ENCODE measurements at places on chromosomes 7 and 10.

- DNase-seq: no peak
Measured at GRCh38 chr10:99393036-99393435, 37.4 kb downstream of the GOT1 start.

- no peak for DNase-seq
Measured at GRCh38 chr10:51530541-51530940, 168.9 kb downstream of the CSTF2T start.

DNA sequence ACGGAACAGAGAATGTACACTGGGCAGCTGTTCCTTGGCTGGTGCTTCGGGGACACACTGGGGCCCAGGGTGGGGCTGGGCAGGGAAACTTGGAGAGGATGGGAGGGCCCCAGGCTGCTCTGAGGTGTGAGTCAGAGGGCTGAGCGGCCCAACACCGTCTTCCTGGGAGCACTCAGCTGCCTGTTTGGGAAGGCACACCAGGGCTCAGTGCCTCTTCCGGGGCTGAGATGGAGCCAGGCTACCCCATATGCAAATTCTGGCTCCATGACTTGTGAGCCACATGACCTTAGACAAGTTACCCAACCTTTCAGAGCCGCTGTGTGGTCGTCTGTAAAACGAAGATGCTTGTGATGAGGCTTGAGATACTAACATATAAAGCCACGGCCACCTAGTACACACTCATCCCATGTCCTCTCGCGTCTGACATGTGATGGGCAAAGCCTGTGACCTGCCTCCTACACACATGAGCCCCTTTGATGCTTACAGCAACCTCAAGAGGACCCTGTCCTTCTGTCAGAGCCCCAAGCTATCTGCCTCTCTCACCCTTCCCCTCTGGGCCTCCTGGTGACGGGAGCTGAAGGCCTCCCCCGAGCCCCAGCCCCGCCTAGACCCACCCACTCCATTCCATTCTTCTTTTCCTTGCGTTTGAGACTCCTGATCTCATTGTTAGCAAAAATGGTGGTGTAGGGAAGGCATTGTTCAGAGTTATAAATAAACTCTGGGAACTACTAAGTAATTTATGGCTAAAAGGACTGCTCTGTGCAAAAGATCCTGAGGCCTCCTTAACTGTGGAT lies 26.1 kb downstream of the KLRG2 start:
- no peak for DNase-seq

DNA sequence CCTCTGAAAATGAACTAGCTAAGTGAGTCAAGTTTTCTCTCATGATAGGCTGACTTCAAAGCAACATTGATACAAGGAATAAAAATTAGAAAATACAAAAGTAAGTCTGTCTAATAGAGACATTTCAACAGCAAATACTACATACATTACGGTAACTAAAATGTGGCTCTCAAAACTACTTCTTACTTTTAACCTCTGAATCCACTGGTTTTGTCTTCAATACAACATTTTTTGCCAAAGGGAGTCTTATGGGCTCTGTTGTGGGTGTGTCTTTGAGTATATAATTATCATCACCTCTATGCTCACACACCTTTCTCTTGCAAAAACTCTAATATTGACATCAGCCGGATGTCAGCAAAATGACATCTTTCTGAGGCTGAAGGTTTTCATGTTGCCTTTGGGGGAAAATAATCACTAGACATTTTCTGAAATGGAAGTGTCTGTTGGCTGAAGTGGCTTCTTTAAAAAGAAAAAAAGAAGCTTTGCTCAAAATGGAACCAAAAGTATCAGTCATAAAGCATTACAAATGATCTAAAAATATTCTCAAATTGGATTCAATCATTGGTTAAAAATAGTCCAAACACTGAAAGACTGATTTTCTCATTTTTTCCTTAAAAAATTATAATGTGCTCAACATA lies 41.8 kb upstream of the FAM133B start:
- no peak for DNase-seq

DNA sequence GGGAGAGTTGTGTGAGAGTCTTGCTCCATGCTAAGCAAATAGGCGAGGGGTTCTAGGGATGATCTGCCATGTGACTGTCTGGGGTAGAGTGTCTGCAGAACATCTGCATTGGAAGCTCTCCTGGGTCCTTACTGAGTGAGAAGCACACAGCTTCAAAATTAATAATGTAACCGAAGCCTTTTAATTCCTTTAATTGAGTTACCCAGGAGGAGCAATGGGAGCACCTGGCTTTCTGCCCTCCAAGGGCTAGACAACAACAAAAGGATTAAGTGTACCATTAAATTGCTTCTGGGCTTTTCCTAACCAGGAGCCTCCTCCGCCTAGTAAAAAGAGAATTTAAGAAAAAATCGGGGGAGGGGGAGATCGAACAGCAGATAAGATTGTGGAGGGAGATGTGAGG lies 102.0 kb upstream of the TBX20 start:
- DNase-seq: peak; percentile 7

DNA sequence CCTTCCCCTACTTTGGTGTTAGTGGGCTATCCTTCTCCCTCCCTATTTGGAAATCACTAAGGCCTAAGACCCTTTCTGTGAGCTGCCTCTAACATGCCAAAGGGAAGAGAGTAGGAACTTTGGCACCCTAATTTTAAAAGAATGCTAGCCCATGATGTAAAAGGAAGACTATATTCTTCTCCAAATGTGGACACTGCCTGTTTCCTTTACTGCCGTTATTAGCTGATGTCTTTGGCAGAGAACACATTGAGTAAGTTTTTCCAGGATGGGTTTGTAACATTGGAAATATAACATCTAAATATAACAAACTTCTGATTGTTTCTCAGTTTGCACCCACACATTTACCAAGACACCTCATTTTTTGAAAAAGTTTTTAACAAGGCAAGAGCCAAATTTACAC lies 56.9 kb upstream of the TNKS2 start:
- DNase-seq: no peak

- no peak for DNase-seq
Measured at GRCh38 chr10:58517081-58517480, 4.4 kb downstream of the BICC1 start.

- DNase-seq: peak; percentile 5
Measured at GRCh38 chr10:15167411-15168290, 842 bp downstream of the NMT2 start.

DNA sequence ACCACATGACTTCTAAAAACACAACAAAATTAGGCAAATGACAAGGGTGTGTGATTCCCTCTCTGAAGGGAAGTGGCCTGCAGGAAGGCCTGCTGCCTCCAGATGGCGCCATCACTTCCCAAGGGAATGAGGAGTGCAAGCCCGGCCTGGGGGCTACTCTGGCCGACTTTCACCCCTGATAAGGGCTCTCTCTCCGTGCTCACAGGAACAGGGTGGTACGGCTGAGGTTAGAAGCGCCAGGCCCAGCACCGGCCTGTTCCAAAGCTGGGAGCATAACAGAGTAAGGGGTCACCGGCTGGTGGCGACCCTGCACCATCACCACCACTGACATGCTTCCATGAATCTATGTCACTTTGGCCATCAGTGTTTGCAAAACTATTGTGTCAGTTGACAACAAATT lies 13.1 kb downstream of the RBP3 start:
- no peak for DNase-seq

DNA sequence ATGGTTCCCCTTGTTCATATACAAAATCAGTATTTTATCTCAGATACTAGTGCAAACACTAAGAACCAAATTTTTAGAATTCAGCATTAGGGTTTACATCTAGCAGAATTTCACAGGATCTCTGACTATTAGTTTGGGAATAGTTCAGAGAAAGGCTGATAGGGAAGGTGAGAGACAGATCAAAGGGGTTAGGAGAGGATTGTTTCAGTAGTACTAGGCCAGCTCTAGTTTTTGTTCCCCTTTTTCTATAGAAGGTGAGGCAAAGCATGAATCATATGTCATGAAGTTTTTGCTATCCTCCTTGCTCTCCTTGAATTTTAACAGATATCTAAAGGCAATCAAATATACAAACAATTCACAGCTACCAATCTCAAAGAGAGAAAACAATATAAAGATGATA lies 26.1 kb upstream of the CTNNA3 start:
- DNase-seq: no peak

DNA sequence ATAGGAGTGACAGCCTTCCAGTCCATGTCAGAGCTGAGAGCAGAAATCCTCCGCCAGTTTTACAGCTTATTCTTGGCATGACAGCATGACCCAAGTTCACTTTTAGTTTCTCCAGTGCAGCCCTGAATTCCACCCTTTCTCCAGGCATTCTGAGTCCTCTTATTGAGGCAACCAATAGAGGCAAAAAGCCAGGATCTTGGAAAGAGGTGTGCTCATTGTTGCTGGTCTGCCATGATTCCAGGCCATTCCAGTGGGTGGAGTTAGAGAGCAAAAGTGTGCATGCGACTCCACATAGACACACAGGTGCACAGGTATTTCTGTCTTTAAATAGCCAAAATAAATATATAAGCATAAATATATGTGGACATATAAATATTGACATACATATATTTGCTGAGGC lies 224.7 kb upstream of the ADARB2 start:
- DNase-seq: no peak

DNA sequence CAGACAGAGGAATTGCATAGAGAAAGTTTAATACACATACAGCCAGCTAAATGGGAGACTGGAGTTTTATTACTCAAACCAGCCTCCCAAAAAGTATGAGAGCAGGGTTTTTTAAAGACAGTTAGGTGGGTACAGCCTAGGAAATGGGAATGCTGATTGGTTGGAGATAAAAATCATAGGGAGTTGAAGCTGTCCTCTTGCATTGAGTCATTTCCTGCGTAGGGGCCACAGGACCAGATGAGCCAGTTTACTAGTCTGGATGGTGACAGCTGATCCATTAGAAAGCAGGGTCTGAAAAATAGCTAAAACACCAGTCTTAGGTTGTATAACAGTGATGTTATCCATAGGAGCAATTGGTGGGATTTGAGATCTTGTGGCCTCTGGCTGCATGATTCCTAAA lies 76.1 kb upstream of the POM121L12 start:
- no peak for DNase-seq

DNA sequence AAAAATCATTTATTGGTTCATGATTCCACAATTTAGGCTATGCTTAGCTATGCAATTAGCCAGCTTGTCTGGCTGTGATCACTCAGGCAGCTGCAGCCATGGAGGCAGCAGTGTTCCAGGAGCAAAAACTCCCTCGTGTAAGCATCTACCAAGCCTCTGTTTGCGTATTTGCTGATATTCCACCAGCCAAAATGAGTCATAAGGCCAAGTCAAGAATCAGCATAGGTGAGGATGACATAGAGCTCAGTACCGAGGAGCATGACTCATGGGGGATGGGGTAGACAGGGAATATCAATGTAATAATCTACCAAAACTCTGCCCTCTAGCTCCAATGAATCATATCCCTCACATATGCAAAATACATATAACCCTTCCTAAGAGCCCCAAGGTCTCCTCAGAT lies 63.3 kb downstream of the IMMP2L start:
- no peak for DNase-seq

DNA sequence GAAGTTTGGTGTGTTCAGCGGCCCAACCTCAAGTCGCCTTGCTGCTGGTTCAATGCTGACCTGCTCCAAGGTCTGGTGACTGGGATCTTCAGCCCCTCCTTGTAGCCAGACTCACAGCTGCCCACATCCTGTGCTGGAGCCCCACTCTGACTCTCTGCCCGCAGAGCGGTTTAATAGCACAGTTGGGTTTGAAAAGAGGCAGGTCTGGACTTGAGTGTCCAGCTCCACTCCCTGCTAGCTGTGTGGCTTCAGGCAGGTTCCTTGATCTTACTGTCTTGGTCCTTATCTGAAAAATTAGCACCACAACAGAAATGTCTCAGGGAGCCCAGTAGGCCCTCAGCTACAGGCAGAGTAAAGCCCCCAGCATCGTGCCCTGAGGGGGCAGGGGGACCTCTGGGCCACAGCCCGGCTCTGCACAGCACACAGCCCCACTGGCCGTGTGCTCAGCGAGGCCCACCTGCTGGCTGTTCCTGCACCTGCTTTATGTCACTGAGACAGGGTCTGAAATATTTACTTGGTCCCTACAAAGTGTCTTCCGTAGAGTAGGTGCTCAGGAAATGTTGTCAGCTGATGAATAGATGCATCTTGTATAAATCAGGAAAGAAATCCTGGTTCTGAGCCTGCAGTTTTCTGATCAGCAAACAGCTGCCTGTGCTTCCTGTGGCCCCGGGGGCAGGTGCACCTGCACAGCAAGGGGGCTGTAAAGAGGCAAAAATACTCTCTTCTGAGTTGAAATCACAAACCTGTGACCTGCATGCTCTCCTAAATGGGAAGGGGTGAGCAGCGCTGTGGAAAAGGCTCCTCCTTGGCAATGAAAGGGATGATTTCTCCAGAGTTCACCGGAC lies 155.5 kb downstream of the SVIL start:
- no peak for DNase-seq

DNA sequence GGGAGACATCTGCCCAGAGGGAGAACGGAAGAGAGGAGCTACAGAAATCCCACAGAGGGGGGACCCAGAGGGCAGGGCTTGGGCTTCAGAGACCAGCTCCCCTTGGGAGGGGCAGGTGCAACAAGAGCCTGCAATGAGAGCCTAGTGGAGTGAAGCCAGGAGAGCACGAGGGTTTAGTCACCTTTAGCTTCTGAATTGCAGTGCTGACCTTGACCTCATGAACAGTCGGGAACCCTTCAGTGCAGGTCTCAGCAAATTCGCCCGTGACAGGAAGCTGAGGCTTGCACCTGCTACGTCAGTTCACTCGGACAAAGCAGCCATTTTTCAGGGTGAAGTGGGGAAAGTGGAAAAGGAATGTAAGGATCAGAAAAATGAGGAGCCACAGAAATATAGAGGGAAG lies 306.8 kb upstream of the CDC14C start:
- DNase-seq: no peak

- no peak for DNase-seq
Measured at GRCh38 chr10:101000127-101000914, 713 bp downstream of the LZTS2 start.

DNA sequence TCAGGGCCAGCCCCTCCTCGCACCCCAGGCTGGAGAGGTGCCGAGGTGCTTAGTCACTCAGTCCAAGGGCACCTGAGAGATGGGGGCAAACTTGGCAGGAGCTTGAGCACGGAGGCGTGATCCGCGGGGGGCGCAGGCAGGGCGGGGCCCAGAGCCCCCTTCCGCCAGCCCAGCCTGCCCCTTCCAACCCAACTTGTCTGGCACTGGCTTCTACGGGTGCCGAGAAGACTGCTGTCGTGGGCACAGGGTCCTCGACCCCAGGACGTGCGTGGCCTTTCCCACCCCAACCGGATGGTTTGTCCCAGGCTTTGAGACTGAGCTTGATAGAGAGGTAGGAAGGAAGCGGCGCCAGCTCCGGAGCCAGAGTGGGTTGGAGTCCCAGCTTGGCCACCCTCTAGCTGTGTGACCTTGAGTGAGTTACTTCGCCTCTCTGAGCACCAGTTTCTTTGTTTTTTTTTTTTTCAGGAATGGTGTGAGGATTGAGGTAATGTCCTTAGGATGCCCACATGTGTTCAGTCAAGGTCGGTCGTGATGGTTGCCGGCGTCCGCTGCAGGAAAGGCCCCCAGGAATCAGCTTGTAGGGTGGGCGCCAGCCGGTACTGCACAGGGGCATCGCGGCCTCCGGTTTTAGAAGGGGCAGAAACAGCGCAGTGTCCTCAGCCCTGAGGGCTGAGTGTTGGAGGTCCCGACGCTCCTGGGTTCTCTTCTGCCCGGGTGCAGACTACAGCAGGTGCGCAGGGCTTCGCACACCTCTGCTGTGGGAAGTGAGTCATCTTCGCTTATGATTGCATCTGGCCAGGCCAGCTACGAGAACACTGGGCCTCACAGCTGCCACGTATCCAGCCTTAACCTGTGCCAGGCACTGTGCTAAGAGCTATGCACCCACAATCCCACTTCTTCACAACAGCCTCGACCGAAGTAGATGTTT lies 28.6 kb upstream of the VAX1 start:
- DNase-seq: no peak

GRCh38 chr7:158432369-158433341 lies 155.0 kb downstream of the PTPRN2 start:
- no peak for DNase-seq

GRCh38 chr10:88236121-88236743 lies 346.9 kb downstream of the RNLS start:
- no peak for DNase-seq
